ENCODE measurements at places on chromosomes 6 and 20.

DNA sequence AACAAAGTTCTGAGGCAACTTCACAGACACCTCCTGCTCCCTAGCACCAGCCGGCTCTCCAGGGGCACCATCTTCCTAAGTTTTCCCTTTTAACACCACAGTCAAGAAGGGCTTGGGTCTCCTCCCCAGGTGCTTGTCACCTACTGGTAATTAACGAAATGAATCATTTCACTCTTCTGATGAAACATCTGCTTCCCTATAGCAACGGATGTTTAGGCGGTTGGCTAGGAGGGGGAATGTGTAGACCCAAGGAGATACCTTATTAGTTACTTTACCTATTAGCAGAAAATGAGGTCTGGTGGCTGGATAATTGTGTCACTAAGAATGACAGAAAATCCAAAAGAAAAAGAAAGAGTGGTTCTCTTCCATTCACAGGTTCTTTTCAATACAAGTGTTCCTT is 46.3 kb upstream of the FABP7 start:
- no peak for DNase-seq

- no peak for DNase-seq
Measured at GRCh38 chr6:2893281-2893680, 9.8 kb downstream of the SERPINB9 start.

- DNase-seq: peak; percentile 36
Measured at GRCh38 chr6:5950361-5950785, 56.4 kb downstream of the NRN1 start.

GRCh38 chr6:39841923-39842322 is 49.7 kb downstream of the DAAM2 start:
- DNase-seq: no peak

DNA sequence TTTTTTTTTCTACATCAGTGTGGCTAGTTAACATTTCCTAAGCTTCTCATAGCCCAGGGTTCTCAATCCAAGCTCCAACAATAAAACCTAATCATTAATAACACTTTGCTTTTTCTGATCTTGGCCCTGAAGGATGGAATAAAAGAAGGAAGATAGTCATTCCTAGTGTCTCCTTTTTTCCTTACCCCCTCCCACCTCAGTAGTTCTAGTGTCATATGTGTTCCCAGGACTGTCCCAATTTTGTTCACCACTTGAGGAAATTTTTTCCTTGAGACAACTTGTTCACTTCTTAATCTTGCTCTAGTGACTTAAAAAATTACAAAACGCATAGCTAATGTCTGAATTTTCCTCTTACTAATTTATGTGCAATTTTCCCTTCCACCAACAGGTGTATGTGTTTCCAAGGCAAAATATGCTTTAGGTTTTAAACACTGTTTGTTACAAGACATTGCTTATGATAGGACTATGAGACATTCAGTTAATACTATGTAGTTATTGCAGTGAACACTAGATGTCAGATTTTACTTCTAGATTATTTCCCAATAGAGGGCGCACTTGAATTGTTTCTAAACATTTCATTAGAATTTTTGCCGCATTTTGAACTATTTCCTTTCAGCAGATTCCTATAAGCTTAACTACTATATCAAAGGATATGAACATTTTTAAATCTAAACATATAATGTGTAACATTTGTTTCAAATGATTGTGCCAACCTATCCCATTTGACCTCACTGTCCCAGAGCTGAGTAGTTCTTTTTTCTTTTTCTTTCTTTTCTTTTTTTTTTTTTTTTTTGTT is 18.5 kb upstream of the C6orf141 start:
- peak; percentile 67 for DNase-seq

GRCh38 chr20:42261766-42262270 is 643.6 kb upstream of the CHD6 start:
- no peak for DNase-seq

GRCh38 chr20:34337982-34338726 is 24.9 kb upstream of the ITCH start:
- no peak for DNase-seq

DNA sequence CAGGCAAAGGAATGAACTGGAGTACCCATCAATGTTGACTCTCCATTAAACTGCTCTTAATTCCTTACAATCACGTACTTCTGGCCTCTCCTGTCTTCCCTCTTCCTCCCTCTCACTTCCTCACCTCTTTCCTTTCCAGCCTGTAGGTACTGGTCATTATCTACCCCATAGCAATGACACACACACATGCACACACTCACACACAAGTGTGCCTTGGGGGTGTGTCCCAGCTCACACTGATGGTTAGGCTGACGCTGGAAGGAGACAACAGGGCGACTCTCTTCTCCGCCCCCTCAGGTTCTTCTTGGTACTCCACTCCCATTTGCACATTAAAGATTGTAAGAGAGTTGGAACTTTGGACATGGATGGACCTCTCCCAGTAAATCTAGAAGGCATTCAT is 14.0 kb upstream of the SERPINB9 start:
- DNase-seq: no peak

- no peak for DNase-seq
Measured at GRCh38 chr6:28303570-28303969, 22.2 kb downstream of the PGBD1 start.

- DNase-seq: no peak
Measured at GRCh38 chr6:114260810-114261209, 82.0 kb downstream of the HS3ST5 start.

GRCh38 chr6:22036275-22036674 is 260.6 kb downstream of the PRL start:
- peak; percentile 11 for DNase-seq

GRCh38 chr20:32922466-32922865 is 63.7 kb downstream of the EFCAB8 start:
- DNase-seq: no peak

DNA sequence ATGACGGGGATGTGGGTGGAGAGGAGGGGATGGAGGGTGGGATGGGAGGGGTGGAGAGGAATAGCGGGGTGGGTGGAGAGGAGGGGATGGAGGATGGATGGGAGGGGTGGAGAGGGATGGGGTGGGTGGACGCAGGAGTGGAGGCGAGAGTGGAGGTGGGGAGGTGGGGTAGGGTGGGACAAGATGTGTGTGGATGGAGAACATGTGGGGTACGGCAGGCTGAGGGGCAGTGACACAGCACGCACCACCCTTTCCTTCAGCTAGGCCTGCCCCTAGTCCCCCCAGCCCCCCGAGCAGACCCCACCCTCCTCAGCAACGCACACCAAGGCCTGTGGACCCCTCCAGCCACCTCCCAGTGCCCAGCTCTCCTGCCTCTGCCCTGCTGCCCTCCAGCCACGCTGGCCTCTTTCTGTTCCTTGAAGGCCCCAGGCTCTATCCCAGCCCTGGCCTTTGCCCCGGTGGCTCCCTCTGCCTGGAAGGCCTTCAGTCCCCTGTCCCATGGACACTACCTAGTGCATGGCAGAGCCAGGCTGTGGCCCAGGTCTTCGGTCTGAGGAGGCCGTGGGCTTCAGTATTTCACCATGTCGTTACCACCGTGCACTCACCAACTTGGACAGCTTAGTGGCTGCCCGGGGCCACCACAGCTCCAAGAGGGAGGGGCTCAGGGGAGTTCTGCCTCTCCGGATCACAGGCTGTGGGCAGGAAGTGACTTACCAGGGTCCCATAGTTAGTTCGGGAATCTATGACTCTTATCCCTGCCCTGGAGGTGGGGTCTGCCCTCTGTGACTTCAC is 78.4 kb upstream of the PMEPA1 start:
- no peak for DNase-seq

- DNase-seq: peak; percentile 61
Measured at GRCh38 chr6:12791371-12791770, 74.8 kb downstream of the PHACTR1 start.

DNA sequence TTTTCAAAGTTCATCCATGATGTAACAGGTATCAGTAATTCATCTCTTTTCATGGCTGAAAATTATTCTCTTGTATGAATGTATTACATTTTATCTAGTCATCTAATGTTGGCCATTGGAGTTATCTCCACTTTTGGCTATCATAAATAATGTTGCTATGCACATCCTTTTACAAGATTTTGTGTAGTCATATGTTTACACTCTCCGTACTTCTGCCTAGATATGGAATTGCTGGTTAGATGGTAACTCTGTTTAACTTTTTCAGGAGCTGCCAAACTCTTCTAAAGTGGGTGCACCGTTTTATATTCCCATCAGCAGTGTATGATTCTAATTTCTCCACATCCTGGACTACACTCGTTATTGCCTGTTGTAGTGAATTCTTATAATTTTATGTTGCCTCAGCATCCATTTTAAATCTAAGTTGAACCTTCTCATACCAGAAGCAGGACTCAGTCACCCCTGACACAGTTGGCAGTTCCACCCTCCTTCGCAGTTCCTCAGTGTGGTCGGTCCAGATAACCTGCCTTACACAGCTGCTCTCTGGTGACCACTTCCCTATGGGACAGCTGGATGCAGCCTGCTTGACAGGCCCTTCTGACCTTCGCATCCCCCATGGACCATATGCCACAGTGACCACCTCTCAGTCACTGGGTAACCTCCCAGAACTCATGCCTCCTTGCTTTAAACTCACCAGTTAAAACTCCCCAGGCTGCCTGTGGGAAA is 33.9 kb downstream of the KIZ start:
- no peak for DNase-seq

- DNase-seq: no peak
Measured at GRCh38 chr6:7812623-7813022, 86.7 kb downstream of the BMP6 start.

GRCh38 chr6:3749067-3749841 is 2.3 kb downstream of the PXDC1 start:
- no peak for DNase-seq

DNA sequence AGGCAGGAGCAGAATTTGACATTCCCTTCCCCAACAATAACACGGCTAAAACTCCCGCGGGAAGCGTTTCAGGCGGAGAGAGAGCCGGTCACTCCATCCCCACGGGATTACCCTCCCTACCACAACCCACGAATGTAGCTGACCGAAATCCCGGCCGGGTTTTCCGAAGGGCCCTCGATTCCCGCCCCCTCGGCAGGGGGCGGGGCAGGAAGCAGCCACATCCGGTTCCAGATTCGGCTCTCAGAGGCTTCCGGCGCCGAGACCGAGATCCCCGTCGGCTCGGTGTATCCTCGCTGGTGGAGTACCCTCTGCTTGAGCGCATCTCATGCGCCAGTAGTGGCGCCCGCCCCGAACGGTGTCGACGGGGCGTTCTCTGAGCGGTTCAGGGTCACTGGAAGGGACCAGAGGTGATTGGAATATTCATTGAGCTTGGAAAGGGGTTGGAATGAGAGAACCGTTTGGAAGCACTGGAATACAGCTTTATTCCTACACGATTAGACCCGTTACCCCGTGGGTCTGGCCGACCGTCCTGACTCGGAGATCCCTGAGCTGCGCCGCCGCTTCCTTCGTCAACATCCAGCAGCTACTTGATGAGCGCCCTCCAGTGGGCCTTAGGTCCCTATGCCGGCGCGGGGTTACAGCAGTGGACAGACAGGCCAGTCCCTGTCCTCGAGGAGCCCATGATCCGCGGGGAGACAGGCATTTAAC is 649 bp upstream of the RGL2 start:
- peak; percentile 95 for DNase-seq

DNA sequence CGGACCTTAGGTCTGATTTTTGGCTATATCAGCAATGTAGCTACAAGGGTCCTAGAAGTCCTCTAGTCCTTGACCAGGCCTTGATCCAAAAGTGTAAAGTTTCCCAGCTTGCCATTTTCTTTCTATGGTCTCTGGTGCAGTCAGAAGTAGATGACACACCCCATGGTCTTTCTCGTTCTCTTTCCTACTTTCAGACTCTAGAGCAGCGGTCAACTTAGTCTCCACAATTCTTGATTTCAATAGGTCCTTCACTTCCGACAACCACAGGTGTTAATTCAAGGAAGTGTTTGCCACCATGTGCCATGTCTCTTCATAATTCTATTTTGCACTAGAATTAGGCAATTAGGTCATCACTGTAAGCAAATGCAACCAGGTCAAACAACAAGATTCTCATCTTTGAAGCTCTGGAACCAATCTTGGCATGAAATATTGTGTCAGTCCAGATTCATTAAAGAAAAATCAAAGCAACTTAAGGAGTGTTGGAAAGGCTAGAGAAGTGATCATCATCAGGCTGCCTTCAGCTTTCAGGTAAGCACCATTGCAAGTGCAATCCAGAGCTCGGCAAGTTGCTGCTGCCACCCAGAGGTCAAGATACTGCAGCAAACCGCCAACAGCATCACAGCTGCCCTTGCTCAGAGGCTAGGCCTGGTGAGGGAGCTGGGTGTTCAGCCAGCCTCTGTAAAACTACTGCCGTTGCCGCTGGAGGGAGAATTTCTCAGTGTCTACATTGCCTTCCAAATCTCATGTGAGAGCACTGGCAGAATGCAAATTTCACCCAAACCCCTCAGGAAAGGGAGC is 5.6 kb upstream of the SYNE1 start:
- DNase-seq: peak; percentile 30

DNA sequence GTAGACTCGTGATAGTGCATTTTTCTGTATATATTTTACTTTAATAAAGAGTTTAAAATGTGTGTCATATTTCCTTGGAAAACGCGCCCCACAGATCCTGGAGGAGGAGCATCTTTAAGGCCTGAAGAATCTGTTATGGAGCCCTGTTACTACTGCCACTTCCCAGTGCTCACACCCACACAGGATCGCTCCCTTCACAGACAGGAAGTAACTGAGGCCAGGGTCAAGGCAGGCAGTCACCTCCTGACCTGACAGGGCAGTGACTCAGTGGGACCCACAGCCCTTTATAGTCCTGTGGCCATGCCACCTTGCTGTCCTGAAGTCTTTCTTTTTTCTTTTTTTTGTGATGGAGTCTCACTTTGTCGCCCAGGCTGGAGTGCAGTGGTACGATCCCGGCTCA is 9.0 kb downstream of the RRBP1 start:
- no peak for DNase-seq

DNA sequence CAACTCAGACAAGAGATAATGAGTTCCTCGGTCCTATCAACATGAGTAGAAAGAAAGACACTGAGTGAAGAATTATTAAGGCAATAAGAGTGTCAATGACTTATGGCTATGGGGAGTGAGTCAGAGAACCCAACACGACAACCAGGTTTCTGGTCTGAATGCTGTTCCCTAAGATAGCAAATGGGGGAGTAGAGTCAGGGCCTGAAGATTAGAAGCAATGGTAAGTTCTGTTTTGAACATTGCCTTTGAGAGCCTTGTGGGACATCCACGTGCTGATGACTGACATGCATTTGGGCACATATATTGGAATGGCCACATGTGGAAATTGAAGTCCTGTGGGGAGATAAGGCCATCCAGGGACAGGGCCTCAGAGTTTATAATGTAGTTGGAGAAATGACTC is 254.4 kb upstream of the TCF21 start:
- no peak for DNase-seq

GRCh38 chr6:127053032-127053874 is 65.2 kb upstream of the RSPO3 start:
- peak; percentile 63 for DNase-seq

GRCh38 chr6:79149884-79150283 is 71.8 kb upstream of the PHIP start:
- DNase-seq: no peak

Measured in EL (cell line).